ENCODE measurements at places on chromosomes 6 and 20.

- DNase-seq = no peak
Measured at GRCh38 chr6:13229205-13230085, 98.9 kb downstream of the TBC1D7 start.

DNA sequence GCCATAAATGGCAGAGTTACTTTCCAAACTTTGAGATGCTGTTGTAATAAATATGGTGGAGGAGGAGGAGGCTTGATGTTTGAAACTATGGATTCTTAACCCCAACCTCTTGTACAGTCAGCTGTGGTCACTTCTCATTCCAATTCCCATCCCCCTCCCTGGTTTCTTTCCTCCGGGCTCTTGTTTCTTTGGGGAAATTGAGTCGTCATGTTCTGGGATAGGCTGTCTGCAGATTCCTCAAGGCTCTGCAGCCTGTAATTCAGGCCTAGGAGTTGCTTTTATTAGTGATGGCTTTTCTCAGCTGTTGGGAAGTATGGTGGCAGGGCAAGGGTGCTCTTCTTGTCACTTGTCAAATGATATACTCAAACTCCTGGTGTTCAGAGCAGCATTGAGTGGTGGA lies 2.6 kb downstream of the PTK7 start:
- DNase-seq = no peak

DNA sequence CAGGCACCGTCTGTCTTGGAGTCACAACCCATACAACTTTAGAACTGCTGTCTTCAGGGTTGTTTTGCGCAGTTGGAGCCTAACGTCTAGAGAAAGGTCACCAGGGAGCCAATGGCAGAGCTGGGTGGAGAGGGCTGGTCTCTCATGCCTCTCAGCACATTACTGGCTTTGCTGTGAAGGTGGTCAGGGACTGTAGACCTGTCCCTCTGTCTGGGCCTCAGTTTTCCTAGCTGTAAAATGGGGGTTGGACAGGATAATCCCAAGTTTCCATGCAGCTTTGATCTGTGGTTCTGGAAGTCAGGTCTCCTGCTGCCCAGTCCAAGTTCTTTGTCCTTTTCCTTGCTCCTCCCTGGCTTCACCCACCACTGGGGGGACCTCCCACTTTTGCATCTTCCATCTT lies 52.2 kb upstream of the EPB41L1 start:
- no peak for DNase-seq

GRCh38 chr20:32519381-32519730 lies 65.8 kb downstream of the NOL4L start:
- no peak for DNase-seq

- no peak for DNase-seq
Measured at GRCh38 chr6:53929041-53929820, 134.4 kb downstream of the LRRC1 start.

- DNase-seq = no peak
Measured at GRCh38 chr20:17803765-17804164, 104.0 kb downstream of the BANF2 start.
